ENCODE measurements at places on chromosomes 1 and 21. TPM values are rescaled to one million over a fixed set of nuclear protein-coding genes. Genes with fewer than 3 reads are reported as not detected.

Gene PROX1
- not detected for total RNA-seq

Gene SH2D2A
- 282 TPM for total RNA-seq

Gene RABGGTB
- 235 TPM for total RNA-seq

GRCh38 chr21:38910390-38911067 is 104.8 kb downstream of the ETS2 start:
- no peaks in the 10 kb centered on the region for H3K27me3 ChIP-seq
- peaks cover 3% of the 10 kb centered on the region for H3K4me1 ChIP-seq
- no peak overlapping the region for H3K27ac ChIP-seq
- no peak overlapping the region for H3K4me3 ChIP-seq
- DNase-seq: no peak

DNA sequence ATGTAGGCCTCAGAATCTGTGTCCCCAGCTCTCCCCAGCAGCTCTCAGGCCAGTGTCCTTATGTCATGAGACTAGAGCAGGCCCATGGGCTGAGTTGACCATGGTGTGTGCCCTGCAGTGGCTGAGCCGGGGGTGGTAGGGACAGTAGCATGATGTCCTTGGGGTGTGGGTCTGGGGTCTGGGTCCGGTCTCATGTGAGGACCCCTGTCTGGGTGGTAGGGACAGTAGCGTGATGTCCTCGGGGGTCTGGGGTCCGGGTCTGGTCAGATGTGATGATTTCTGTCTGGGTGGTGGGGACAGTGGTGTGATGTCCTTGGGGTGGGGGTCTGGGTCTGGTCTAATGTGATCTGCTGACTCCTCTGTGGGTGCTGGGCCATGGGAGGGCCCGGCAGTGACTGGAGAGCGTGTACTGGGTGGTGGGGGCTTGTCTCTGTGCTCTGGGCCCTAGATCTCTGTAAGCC is 64.5 kb downstream of the OBSCN start:
- no peaks in the 10 kb centered on the region for H3K36me3 ChIP-seq
- H3K27me3 ChIP-seq: no peaks in the 10 kb centered on the region
- DNase-seq: no peak
- no peak overlapping the region for H3K27ac ChIP-seq
- H3K4me3 ChIP-seq: no peak overlapping the region
- peaks cover 6% of the 10 kb centered on the region for H3K4me1 ChIP-seq

DNA sequence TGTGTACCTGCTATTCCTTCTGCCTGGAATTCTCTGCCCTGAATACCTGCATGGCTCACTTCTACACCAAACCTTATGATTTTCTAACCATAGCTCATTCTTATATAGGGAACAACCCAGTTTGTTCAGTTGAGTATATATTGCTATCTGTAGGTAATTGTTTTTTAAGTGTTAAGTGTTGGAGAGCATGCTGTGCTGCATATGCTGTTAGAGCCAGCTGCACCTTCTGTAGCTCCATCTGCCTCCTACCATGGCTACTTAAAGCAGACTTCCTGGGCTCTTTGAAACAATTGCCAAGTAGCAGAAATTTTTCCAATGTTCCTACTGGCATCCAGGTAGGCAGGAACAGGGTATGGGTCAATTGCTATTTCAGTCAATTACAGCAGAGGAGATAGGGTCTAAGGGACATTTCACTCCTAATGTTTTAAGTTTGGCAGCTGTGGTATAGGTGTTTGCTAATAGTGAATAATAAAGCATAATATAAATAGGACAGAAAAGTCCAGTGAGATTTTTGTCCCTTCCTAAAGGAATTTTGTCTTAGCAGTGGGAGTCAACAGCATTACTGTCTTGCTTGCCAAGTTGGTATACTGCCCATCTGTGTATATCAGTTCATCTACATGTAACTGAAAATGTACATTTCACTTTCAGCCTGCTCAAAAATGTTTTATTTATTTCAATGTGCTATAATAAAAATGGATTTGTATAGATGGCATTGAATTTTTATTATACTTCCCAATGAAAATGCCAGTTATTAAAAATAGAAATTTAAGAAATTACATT is 34.0 kb upstream of the C1orf115 start:
- H3K27me3 ChIP-seq: peaks cover 1% of the 10 kb centered on the region
- no peaks in the 10 kb centered on the region for H3K4me1 ChIP-seq
- no peak overlapping the region for H3K4me3 ChIP-seq
- no peak overlapping the region for H3K27ac ChIP-seq
- H3K36me3 ChIP-seq: no peaks in the 10 kb centered on the region

DNA sequence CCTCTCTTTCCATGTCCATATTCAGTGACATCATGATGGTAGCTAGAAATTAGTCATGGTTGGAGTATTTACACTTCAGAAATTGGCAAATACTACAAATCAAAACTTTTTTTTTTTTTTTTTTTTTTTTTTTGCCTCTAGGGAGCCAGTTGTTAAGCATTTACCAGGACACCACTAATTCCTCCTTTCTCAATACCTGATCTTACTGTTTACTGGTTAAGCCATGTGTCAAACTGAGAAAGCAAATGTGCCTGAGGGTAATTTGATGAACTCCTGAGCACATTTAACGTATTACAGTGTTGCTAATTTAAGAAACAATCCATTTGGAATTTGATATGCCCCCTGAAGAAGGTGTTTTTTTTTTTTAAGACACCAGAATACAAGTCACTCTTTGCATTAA is 94.4 kb downstream of the DNM3 start:
- H3K27ac ChIP-seq: no peak overlapping the region
- no peaks in the 10 kb centered on the region for H3K36me3 ChIP-seq
- H3K4me1 ChIP-seq: peaks cover 5% of the 10 kb centered on the region
- no peak for DNase-seq
- H3K4me3 ChIP-seq: no peak overlapping the region
